ENCODE measurements at places on chromosomes 11 and 22. TPM values are rescaled to one million over a fixed set of nuclear protein-coding genes. Genes with fewer than 3 reads are reported as not detected.
A peak's percentile ranks its signal among the peaks of the same experiment; 100 is the strongest.

Gene HEPHL1
- 0.51 TPM for total RNA-seq

Gene HEPACAM
- not detected for total RNA-seq

Gene KCNJ11
- total RNA-seq: 0.77 TPM

Gene SMIM35
- not detected for total RNA-seq

Gene AGBL2
- 0.38 TPM for total RNA-seq

Gene MYOD1
- total RNA-seq: not detected

Gene PRCP
- 25.9 TPM for total RNA-seq

Gene DEUP1
- total RNA-seq: under 0.01 TPM

Gene GRK3
- 4.2 TPM for total RNA-seq

- DNase-seq: no peak
Observed at GRCh38 chr22:30104501-30105156, 24.4 kb downstream of the HORMAD2 start.

- DNase-seq: no peak
Observed at GRCh38 chr11:80512491-80512890, 1071.7 kb upstream of the TENM4 start.

- DNase-seq: no peak
Observed at GRCh38 chr11:124329787-124330478, 9.9 kb upstream of the OR8D2 start.

- no peak for DNase-seq
Observed at GRCh38 chr11:72328366-72329224, 84.6 kb upstream of the PHOX2A start.

GRCh38 chr11:122816761-122817520 is 21.4 kb upstream of the CRTAM start:
- peak; percentile 93 for DNase-seq

GRCh38 chr22:33476716-33477115 is 418.5 kb upstream of the SYN3 start:
- DNase-seq: no peak

DNA sequence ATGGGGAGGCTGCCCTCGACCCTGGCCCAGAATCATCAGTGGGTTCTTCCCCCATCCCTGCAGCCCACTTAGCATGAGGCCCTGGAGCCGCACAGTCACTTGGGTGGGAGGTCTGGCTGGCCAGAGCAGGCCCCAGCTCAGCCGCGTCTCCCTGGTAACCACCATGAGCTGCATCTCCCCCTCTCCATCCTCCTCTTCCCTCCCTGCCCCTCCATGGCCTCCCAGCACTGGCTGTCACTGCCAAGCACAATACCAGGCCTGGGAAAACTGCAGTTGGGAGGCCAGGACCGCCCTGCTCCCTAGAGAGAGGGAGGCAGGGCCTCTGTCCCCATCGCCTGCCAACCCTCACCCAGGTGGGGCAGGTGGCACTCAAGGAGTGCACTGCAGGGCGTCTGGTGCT is 8.0 kb downstream of the CSDC2 start:
- no peak for DNase-seq

- DNase-seq: no peak
Observed at GRCh38 chr22:29216011-29216872, 10.5 kb downstream of the EMID1 start.

GRCh38 chr11:64499261-64500004 is 91.6 kb upstream of the SLC22A12 start:
- DNase-seq: no peak

- DNase-seq: peak; percentile 71
Observed at GRCh38 chr11:88103337-88104206, 71.7 kb downstream of the RAB38 start.

DNA sequence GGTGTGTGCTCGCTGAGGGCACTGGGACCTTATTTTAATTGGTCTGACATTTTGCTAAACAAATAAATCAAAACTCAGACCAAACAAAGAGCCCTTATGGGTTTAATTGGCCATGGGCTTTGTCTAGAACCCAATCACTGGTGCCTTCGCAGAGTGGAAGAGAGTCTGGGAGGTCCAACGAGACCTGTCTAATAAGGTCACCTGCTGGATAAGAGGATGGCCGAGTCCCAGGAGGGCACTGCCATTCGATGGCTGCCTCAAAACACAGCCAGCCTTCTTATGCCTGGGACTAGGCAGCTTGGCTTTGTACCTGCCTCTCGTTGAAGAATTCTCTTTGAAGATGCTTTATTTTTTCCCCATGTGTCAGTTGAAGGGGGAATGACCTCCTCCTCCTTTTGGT is 171.1 kb downstream of the CEP164 start:
- DNase-seq: no peak

DNA sequence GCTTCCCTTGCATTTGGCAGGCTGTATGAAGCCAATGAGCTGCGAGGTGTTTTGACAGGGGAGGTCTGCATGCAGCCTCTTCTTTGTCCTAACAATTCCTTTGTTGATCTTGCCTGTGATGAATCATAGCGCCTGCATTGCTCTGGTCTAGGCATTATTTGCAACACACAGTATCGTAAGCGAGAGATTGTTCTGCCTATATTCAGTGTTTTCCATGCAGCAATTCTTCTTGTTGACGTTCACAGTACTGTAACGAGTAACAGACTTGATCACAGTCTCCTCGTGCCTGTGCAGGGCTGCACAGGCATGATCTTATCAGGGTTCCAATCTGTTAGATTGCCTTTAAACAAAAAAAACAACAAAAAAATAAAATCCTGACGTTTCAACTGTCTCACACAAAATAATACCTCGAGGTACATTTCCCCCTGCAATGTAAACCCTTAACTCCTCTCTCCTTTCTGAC is 13.9 kb upstream of the ADSL start:
- peak; percentile 22 for DNase-seq

Data from bronchial epithelial cell (primary cell).